Cardiac muscle cell (in vitro differentiated cells and primary cell): ENCODE measurements at places on chromosomes 11 and 22.

DNA sequence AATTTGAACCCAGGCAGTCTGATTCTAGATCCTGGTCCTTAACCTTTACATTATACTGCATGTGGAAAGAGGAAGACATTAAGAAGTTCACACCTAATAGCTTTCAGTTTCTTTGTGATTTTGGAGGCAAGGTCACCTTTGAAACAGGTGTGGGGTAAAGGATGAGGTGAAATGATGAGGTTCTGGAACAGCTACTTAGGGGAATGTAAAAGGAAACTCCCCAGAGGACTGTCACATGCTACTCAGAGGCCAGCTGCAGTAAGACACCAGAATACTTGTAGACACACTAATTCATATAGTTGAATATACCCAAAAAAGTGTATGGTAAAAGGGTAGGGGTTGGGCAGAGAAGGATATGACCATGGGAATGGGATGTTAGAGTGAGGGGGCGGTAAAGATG, 5.4 kb downstream of the APIP start:
- DNase-seq, result no peak
- H3K4me3 ChIP-seq, result no peak overlapping the region
- H3K27me3 ChIP-seq, result no peaks in the 10 kb centered on the region

DNA sequence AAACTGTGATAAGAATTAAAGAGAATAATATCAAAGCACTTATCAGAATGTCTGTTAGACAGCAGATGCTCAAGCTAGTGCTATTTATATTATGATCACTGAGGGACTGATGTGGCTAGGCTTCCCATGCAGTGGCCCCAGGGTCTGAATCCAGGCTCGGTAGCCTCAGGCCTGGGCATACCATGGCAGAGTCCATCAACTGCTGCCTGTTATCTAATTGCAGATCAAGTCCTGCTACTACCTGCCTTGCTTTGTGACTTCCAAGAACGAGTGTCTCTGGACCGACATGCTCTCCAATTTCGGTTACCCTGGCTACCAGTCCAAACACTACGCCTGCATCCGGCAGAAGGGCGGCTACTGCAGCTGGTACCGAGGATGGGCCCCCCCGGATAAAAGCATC, 57.5 kb downstream of the TIMP3 start:
- peaks cover 35% of the 10 kb centered on the region for H3K4me1 ChIP-seq
- no peak for DNase-seq
- H3K36me3 ChIP-seq, result peaks cover 16% of the 10 kb centered on the region
- no peak overlapping the region for H3K4me3 ChIP-seq

- H3K27me3 ChIP-seq, result peaks cover 44% of the 10 kb centered on the region
- no peak for DNase-seq
- no peaks in the 10 kb centered on the region for H3K36me3 ChIP-seq
- H3K27ac ChIP-seq, result no peak overlapping the region
- no peaks in the 10 kb centered on the region for H3K4me1 ChIP-seq
These were observed 7.4 kb upstream of the ATXN10 start for GRCh38 chr22:45664136-45664646.

GRCh38 chr11:58222721-58223120, 6.0 kb downstream of the OR10Q1 start:
- H3K27ac ChIP-seq, result no peak overlapping the region
- no peak for DNase-seq
- no peaks in the 10 kb centered on the region for H3K27me3 ChIP-seq
- H3K4me1 ChIP-seq, result no peaks in the 10 kb centered on the region
- H3K4me3 ChIP-seq, result no peak overlapping the region

GRCh38 chr11:34184505-34185015, 79.1 kb downstream of the NAT10 start:
- H3K4me1 ChIP-seq, result peaks cover 17% of the 10 kb centered on the region
- DNase-seq, result no peak
- no peak overlapping the region for H3K4me3 ChIP-seq

DNA sequence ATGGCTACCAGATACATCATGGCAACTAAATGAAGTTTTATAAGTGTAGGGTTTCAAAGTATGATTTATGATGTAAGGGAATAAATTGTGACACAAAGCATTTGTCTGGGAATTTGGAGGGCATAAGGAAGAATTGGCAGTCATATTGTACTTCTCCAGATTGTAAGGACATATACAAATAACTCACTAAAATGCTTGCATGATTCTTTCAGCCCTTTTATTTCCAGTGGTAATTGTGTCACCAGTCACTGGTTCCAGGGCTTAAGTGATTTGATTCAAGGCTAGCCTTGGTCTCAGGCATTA, 299.4 kb upstream of the ANO5 start:
- no peaks in the 10 kb centered on the region for H3K27me3 ChIP-seq
- H3K27ac ChIP-seq, result no peak overlapping the region
- no peak for DNase-seq
- H3K4me1 ChIP-seq, result peaks cover 17% of the 10 kb centered on the region
- H3K4me3 ChIP-seq, result no peak overlapping the region
